Activated CD8-positive, alpha-beta T cell treated with anti-CD3 and anti-CD28 coated beads, Interleukin-2, amount 10 ng/mL, durations not matched to agents 7 days and 5 days (primary cell): ENCODE measurements at places on chromosomes 4 and X.

GRCh38 chr4:26010304-26010703 is 96.3 kb downstream of the SMIM20 start:
- H3K4me3 ChIP-seq = no peak overlapping the region
- no peaks in the 10 kb centered on the region for H3K4me1 ChIP-seq
- H3K27ac ChIP-seq = no peak overlapping the region
- no peak for DNase-seq
- H3K27me3 ChIP-seq = peaks cover 33% of the 10 kb centered on the region
- H3K36me3 ChIP-seq = no peaks in the 10 kb centered on the region

DNA sequence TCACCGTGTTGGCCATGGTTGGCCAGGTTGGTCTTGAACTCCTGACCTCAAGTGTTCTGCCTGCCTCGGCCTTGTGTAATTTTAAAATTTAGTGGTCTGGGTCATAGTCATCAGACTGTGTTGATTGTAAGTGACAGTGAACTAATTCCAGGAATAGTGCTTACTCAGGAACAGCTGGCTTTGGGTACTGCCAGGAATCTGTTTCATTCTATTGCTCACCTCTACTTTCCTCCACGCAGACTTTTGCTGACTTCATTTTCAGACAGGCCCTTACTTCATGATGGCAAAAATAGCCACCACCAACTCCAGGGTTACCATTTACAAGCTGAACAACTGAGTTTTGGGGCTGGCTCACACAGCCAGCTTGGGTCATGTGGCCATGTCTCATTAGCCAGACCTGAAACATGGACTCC is 54.6 kb downstream of the FNIP2 start:
- no peak for DNase-seq
- H3K27me3 ChIP-seq = no peaks in the 10 kb centered on the region
- peaks cover 5% of the 10 kb centered on the region for H3K36me3 ChIP-seq

- no peaks in the 10 kb centered on the region for H3K36me3 ChIP-seq
- no peak overlapping the region for H3K27ac ChIP-seq
- H3K27me3 ChIP-seq = no peaks in the 10 kb centered on the region
- H3K4me1 ChIP-seq = no peaks in the 10 kb centered on the region
- no peak overlapping the region for H3K4me3 ChIP-seq
Measured at GRCh38 chr4:70269674-70270073, 27.3 kb downstream of the CSN3 start.

- H3K4me1 ChIP-seq = no peaks in the 10 kb centered on the region
- H3K27ac ChIP-seq = no peak overlapping the region
- no peak for DNase-seq
- H3K27me3 ChIP-seq = no peaks in the 10 kb centered on the region
- H3K36me3 ChIP-seq = no peaks in the 10 kb centered on the region
Measured at GRCh38 chrX:52031371-52031770, 37.6 kb downstream of the MAGED4B start.

DNA sequence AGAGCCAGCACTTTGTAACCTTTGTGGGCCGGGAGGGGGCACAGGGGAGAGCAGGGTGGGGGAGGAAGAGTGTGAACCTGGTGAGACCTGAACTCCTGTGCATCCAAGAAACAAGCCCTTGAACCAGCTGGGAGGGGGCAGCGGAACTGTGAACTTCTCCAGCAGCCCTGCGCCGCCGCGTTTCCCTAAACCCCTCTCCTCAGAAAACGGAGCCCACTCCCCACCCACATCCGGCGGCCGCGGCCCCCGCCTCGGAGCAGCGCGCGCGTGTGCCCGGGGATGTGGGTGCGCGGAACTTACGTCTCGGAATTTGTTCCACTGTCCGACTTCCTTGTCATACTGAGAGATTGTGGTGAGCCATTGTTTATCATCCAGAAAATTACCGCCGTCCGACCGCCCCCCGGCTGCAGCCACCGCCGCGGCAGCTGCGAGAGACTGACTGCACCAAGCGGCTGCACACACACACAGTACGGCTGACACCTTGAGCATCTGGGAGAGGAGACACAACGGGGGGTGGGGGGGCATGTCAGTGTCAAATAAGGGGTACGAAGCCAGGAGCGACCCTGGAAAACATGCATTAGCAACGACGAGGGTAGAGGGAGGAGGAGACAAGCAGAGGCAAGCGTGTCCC is 494 bp downstream of the SPOCK3 start:
- H3K4me1 ChIP-seq = peaks cover 7% of the 10 kb centered on the region
- no peak overlapping the region for H3K27ac ChIP-seq
- peak overlapping the region; percentile 56 for H3K4me3 ChIP-seq
- no peak for DNase-seq
- peaks cover 19% of the 10 kb centered on the region for H3K27me3 ChIP-seq

DNA sequence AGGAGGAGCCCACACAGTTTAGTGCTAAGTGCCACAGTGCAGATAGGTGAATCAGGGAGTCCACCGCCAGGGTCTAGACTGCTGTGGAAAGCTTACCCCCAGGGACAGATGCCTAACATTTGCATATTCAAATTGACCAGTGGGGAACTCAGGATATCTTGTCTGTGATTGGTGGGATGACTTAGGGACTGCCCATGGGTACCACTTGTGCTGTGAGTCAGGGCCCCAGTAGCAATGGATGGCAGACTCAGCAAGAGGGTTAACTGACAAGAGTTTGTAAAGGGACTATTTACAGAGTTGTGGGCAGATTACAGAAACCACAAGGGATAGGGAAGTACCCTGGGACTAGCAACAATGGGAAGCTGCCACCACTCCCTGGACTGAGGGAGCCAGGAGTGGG is 282.1 kb downstream of the BCOR start:
- H3K4me3 ChIP-seq = no peak overlapping the region
- peaks cover 27% of the 10 kb centered on the region for H3K4me1 ChIP-seq
- peaks cover 9% of the 10 kb centered on the region for H3K27me3 ChIP-seq
- DNase-seq = no peak
- H3K36me3 ChIP-seq = no peaks in the 10 kb centered on the region

- no peak for DNase-seq
- H3K4me3 ChIP-seq = no peak overlapping the region
- no peak overlapping the region for H3K27ac ChIP-seq
- peaks cover 30% of the 10 kb centered on the region for H3K36me3 ChIP-seq
- H3K4me1 ChIP-seq = peaks cover 4% of the 10 kb centered on the region
Measured at GRCh38 chr4:113659127-113659526, 102.4 kb downstream of the CAMK2D start.

DNA sequence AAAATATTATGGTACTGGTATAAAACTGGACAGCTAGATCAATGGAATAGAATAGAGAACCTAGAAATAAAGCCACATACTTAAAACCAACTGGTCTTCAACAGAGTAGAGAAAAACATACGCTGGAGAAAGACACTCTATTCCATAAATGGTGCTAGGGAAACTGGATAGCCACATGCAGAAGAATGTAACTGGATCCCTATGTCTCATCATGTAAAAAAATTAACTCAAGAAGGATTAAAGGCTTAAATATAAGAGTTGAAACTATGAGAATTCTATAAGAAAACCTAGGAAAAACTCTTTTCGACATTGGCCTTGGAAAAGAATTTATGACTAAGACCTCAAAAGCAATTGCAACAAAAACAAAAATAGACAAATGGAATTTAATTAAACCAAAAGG is 114.6 kb downstream of the PCDH18 start:
- no peaks in the 10 kb centered on the region for H3K4me1 ChIP-seq
- DNase-seq = no peak
- no peak overlapping the region for H3K27ac ChIP-seq
- H3K4me3 ChIP-seq = no peak overlapping the region

DNA sequence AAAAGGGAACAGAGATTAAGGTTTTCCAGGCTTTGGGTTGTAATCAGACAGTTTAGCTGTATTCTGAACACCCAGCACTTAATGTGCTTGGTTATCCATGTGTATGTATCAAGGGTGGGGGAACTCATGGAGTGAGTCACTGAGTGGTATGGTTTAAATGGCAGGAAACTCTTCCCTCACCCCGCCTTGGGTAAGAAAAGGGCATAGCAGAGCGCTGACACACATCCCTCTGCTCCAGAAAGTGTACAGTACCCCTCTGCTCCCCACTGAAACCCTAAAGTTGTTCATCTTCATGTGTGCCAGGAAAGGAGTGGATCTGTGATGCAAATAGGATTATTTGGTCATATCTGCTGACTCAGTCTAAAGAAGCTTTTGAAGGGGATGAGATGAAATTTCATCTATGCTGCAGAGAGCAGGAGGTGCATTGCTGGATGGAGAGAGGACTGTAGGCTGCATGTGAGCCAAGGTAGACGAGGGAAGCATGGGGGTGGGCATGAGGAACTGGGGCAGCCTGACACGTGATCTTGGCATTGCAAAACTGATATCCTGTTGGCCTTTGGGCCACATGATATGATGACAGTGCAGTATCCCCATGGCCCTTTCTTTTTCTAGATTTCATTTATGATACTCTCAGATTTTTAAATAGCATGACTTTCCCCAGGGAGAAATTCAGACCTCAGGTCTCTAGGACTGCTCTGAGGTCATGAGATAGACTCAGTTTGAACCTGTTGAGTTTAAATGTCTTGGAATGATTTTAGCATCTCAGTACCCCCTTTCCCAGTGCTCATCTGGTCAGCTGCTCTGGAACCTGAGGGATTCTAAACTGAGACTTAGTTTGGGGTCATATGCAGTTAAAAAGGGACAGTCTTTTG is 84.8 kb downstream of the TMEM164 start:
- H3K4me1 ChIP-seq = peaks cover 17% of the 10 kb centered on the region
- H3K36me3 ChIP-seq = peaks cover 6% of the 10 kb centered on the region
- H3K27me3 ChIP-seq = no peaks in the 10 kb centered on the region
- no peak overlapping the region for H3K4me3 ChIP-seq
- H3K27ac ChIP-seq = peak overlapping the region; percentile 6

GRCh38 chr4:18105030-18106011 is 83.8 kb upstream of the LCORL start:
- DNase-seq = no peak
- no peaks in the 10 kb centered on the region for H3K36me3 ChIP-seq
- peaks cover 2% of the 10 kb centered on the region for H3K4me1 ChIP-seq
- H3K4me3 ChIP-seq = no peak overlapping the region

- no peak overlapping the region for H3K4me3 ChIP-seq
- H3K27me3 ChIP-seq = no peaks in the 10 kb centered on the region
- peaks cover 7% of the 10 kb centered on the region for H3K4me1 ChIP-seq
- no peak for DNase-seq
- H3K36me3 ChIP-seq = peaks cover 17% of the 10 kb centered on the region
Measured at GRCh38 chr4:87097075-87097474, 123.3 kb downstream of the KLHL8 start.

DNA sequence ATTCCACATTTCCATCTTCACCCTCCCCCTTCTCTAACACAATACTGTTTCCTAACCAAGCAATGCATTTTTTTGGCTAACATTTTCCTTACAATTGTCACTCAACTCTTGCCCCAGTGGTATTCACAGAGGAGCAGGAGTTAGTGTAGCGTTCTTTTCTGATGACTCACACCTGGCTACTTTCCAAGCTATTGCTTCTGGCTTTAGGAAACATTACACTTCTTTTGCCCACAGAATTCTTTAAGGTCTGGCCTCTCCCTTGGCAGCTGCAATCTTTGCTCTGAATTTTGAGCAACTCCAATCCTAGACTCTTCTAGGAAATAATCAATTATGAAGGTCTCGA is 27.5 kb upstream of the PDGFC start:
- no peak for DNase-seq
- no peaks in the 10 kb centered on the region for H3K4me1 ChIP-seq
- no peaks in the 10 kb centered on the region for H3K27me3 ChIP-seq
- no peak overlapping the region for H3K4me3 ChIP-seq
- H3K36me3 ChIP-seq = no peaks in the 10 kb centered on the region

GRCh38 chr4:174697202-174697601 is 131.8 kb downstream of the GLRA3 start:
- H3K27me3 ChIP-seq = peaks cover 4% of the 10 kb centered on the region
- no peak for DNase-seq
- H3K4me1 ChIP-seq = no peaks in the 10 kb centered on the region
- no peak overlapping the region for H3K27ac ChIP-seq

DNA sequence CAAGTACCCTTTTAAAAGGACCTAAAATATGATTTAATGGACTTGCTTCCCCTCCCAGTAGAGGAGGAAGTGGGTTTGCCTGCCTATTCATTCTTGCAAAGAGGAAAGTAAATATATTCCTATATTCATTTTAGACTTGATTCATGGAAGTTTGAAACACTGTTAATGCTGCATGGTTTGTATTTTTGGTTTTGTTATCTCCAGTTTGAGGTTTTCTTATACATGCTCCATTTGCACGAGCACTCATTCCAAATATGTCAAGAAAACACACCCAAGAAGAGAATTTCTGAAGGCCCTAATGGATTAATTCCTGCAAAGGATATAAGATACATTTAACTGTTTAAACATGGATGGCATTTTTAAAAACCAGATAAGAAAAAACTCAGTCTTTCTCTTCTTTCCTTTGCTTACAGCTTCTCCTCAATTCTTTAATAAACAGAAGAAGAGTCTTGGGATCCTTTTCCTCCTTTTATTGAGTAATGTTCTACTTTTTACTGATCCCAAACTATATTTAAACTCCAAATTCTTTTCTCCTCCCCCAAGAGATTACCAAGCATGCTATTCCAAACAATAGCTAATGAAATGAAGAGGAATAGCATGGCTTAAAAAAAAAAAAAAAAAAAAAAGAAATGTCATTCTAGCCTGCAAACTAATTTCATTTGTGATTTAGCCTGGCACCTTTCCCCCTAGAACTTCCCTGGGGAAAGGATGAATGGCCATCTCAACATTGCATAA is 54.6 kb upstream of the LDB2 start:
- no peak overlapping the region for H3K27ac ChIP-seq
- no peak for DNase-seq
- H3K36me3 ChIP-seq = no peaks in the 10 kb centered on the region

DNA sequence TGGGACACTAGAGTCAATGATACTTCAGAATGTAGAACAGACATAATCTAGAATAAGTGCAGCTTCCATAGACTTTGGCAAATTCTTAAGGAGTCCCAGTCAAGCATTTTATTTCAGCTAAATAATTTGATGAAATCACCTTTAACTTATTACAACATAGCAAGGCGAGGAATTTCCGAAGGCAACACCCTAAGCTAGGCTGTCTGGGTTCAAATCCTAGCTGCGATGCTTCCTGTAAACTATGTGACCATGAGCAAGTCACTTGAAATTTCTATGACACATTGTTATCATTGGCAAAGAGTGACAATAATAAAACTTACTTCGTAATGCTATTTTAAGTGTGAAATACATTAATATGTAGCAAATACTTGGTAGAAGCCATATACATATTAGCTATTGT is 679.1 kb downstream of the DMD start:
- H3K27me3 ChIP-seq = no peaks in the 10 kb centered on the region
- no peak overlapping the region for H3K4me3 ChIP-seq
- H3K36me3 ChIP-seq = no peaks in the 10 kb centered on the region

- peaks cover 13% of the 10 kb centered on the region for H3K36me3 ChIP-seq
- no peak overlapping the region for H3K27ac ChIP-seq
- H3K4me1 ChIP-seq = peaks cover 28% of the 10 kb centered on the region
- H3K4me3 ChIP-seq = no peak overlapping the region
- no peaks in the 10 kb centered on the region for H3K27me3 ChIP-seq
- DNase-seq = no peak
Measured at GRCh38 chrX:123993326-123993725, 31.8 kb downstream of the STAG2 start.

- H3K36me3 ChIP-seq = peaks cover 7% of the 10 kb centered on the region
- peak overlapping the region; percentile 64 for H3K27ac ChIP-seq
- peak; percentile 63 for DNase-seq
- H3K4me3 ChIP-seq = no peak overlapping the region
- H3K4me1 ChIP-seq = peaks cover 23% of the 10 kb centered on the region
Measured at GRCh38 chr4:4524364-4524763, 17.5 kb downstream of the STX18 start.

- no peak for DNase-seq
- H3K4me3 ChIP-seq = no peak overlapping the region
- H3K4me1 ChIP-seq = peaks cover 5% of the 10 kb centered on the region
- no peak overlapping the region for H3K27ac ChIP-seq
- peaks cover 4% of the 10 kb centered on the region for H3K27me3 ChIP-seq
Measured at GRCh38 chrX:15653961-15654360, 10.6 kb downstream of the CLTRN start.
